ENCODE measurements at places on chromosomes 6 and 20.
A peak's percentile ranks its signal among the peaks of the same experiment; 100 is the strongest.

DNA sequence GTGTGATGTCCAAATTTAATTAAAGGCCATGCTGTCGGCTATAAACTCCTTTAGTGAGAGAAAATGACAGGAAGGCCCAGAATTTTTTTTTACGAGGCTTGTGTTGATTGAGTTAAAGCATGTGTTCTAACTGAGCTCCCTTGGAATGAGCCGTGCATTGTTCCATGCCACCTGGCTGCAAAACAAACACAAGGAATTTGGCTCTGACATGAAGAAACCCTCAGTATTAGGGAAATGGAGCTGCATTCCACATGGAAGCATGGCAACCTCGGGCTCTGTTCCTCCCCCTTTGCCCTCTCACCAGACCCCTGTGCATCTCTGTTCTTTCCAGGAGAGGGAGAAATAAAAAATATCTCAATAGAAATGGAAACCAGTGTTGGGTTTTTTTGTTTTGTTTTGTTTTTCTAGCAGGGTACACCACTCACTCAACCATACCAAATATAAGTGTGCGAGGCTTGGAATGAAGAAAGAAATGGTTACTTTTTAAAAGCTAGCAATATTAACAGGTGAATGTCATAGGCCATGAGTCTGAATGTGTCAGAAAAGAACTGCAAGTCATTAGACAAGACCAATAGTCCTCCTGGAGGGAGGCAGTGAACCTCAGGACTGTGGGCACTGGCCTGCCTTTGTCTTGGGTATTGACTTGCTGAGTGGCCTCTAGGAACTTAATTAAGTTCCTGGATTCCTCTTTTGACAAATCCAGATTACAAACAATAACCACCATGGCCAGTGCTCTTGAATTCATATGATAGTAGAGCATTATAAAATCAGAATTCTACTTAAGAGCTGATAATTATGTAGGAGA, 935.1 kb downstream of the KIF16B start:
- no peak for DNase-seq

- DNase-seq: no peak
Measured at GRCh38 chr20:41133709-41134361, 3.5 kb upstream of the PLCG1 start.

- DNase-seq: no peak
Measured at GRCh38 chr20:17887331-17888030, 81.1 kb downstream of the SNX5 start.

DNA sequence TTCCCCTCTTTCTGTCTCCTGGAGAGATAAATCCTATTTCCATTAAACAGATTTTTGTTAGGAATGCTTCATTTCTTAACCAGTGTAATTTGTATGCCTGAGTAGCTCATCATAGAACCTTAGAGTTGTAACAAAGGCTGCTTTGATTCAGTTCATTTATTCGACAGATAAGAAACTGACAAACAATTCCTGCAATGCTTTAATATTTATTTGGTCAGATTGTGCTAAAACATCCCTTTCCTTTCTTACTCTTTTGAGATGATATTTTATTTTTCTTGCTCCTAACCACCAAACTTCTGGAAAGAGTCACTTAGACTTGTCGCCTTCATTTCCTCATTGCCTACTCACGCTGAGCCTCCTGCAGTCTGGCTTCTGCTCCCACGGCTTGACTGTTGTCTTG, 89.0 kb upstream of the SUPT3H start:
- DNase-seq: no peak

- no peak for DNase-seq
Measured at GRCh38 chr6:30882759-30883684, 1.3 kb upstream of the DDR1 start.

DNA sequence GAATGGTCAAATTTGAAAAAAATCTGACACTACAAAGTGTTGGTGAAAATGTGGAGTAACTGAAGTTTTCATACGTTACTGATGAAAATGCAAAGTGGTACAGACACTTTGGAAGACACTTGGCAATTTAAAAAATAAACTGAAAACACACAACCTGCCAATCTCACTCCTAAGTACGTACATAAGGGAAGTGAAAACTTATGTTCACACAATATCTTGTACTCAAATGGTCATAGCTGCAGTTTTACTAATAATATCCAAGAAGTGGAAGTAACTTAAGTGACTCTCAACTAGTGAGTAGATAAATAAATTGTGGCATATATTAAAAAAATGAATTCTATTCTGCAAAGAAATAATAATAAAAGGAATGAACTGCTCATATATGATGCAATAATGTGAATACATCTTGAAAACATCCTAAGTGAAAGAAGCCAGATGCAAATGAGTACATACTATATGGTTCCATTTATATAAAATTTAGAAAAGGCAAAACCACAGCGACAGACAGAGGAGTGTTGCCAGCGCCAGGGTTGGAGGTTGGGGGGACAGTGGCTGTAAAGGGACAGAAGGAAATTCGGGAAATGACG, 198.2 kb downstream of the ERMARD start:
- no peak for DNase-seq

GRCh38 chr6:145070791-145071190, 664.5 kb downstream of the EPM2A start:
- DNase-seq: peak; percentile 81

DNA sequence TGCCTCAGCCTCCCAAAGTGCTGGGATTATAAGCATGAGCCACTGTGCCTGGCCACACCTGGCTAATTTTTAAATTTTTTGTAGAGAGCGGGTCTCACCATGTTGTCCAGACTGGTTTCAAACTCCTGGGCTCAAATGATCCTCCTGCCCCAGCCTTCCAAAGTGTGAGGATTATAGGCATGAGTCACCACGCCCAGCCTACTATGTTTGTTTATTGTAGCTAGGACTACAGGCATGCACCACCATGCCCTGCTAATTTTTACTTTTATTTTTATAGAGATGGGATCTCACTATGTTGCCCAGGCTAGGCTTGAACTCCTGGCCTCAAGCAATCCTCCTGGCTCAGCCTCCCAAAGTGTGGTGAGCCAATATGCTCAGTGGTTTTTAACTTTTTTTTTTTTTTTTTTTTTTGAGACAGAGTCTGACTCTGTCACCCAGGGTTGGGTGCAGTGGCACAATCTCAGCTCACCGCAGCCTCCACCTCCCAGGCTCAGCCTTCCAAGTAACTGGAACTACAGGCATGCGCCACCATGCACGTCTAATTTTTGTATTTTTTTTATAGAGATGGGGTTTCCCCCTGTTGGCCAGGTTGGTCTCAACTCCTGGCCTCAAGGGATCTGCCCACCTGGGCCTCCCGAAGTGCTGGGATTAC, 12.0 kb upstream of the DDX43 start:
- DNase-seq: peak; percentile 23

DNA sequence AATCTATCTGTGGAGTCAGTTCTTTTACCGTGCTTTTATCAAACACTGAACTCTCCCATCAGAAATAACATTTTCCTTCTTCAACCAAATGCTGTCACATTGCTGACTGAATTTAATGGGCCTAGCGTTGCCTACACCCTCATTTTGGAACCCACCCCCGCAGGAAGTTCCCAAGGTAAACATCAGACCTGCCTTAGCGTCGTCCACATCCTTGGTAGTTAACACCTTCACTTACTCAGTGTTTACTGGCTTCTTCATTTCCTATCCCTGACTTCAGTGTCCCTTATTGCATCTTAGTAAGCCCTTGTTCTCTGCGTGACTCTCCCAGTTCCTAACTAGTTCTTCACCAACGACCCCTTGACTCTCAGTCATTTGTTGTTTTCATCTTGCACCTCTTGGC, 491.4 kb upstream of the SOX4 start:
- no peak for DNase-seq

- peak; percentile 12 for DNase-seq
Measured at GRCh38 chr6:24974182-24975171, 38.7 kb upstream of the RIPOR2 start.

DNA sequence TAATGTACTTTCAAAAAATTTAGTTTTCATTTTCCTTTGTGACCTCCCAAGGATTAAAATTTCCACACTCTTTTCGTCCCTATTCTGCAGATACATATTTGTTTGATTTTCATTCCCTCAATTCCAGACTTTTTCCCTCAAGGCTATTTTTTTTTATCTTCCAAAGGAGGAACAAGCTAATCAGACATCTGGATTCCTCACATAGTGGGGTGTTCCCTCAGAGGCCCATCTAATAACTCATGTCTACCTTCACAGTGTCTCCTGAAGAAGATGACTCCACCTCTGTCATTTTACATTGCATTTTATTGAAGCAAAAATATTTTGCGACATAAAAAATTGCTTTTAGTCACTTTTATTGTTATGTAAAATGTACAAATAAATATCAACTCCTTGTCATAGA, 122.2 kb downstream of the RFPL4B start:
- no peak for DNase-seq

DNA sequence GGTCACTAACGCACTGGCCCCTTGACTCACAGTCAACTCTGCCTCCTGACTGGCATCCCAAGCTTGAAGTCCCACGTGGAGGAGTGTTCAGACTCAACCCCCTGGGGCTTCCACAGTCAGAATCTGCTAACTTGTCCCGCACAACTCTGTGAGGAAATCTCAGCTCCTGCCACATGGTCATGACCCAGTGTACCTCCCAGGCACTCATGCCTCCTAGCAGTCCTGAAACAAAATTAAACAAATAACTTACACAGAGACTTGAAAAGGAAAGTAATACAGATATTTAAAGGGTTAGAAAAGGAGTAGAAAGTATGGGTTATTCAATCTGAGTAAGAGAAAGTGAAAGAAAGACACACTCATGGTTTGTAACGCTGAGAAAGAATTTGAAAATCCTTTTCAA, 134.9 kb downstream of the GMDS start:
- DNase-seq: no peak

DNA sequence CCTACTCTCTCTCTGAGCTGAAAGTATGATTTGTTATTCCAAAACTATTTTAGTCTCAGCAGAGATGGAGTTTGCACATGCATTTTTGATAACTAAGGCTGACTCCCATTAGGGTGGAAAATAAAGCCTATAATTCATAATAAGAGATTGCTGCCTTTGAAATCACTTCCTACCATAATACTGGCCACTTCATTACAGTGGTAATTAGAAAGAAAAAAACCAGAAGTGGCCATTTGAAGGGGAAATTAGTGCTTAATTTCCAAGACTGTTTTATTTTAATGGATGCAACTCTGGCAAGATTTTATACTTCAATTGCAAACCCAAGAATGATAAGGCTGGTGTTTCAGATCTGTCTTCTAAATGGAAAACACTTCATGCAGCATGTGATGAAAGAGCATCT, 43.4 kb downstream of the SLC35B3 start:
- no peak for DNase-seq

- DNase-seq: no peak
Measured at GRCh38 chr20:57957411-57958049, 247.7 kb upstream of the PMEPA1 start.

Data from fibroblast of skin of right biceps (primary cell).